ENCODE measurements at places on chromosomes 12 and 14.

DNA sequence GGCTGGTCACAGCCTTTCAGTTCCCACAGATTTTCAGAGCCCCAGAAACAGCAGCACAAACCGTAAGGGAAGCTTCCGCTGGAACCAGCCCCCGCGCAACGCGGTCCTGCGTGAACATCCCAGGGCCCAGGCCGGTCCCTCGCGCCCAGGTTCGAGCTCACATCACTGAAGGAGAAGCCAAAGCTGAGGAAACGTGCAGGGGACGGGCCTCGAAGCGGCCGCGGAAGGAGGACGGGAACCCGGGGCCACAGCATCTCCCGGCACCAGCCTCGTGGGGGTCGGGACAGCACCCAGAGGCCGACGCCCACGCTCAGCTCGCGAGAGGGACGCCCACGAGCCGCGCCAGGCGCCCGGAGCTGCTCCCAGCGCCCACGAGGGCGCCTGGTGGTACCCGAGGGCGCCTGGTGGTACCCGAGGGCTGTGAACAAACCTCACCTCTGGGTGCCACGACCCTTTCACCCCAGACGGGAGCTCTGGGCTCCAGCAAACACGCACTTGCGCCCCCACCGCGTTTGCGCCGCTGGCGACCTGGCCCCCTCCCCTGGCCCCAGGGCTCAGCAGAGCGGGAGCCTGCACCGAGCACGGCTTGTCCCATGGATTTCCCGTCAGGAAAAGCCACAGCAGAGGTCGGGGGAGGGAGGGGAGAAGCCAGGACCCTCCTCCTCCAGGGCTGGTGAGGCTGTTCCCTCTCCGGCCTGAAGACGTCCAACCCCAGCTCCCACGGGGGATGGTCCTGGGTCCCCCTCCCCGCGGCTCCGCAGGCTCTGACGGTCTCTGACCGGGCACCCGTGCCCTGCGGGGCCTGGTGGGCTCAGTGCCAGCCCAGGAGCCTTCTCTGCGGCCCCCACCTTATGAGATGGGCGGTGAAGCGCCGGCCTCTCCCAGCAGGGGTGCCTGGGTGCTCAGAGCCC, 6.9 kb downstream of the LRCOL1 start:
- no peak for DNase-seq

- DNase-seq, result no peak
These were observed 425.8 kb downstream of the RAD51B start for GRCh38 chr14:68245146-68246073.

GRCh38 chr12:31476437-31476836, 114.5 kb downstream of the DENND5B start:
- DNase-seq, result no peak

DNA sequence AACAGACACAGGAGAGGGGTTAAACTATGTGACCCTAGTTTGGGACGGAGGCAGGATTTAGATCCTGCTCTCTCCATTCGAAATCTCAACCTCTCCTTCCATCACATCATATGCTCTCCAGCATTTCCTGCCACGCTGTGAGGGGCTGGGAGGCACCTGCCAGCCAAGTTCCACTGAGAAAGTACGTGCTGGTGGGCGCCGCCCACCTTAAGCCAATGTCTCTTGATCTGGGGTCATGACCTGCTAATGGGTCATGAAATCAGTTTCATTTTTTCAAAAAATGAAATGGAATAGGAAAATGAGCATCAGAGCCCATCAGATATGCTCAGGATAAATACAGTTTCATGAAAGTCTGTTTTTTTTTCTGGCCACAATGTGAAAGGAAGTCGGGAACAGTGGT, 7.2 kb downstream of the MCRS1 start:
- no peak for DNase-seq

DNA sequence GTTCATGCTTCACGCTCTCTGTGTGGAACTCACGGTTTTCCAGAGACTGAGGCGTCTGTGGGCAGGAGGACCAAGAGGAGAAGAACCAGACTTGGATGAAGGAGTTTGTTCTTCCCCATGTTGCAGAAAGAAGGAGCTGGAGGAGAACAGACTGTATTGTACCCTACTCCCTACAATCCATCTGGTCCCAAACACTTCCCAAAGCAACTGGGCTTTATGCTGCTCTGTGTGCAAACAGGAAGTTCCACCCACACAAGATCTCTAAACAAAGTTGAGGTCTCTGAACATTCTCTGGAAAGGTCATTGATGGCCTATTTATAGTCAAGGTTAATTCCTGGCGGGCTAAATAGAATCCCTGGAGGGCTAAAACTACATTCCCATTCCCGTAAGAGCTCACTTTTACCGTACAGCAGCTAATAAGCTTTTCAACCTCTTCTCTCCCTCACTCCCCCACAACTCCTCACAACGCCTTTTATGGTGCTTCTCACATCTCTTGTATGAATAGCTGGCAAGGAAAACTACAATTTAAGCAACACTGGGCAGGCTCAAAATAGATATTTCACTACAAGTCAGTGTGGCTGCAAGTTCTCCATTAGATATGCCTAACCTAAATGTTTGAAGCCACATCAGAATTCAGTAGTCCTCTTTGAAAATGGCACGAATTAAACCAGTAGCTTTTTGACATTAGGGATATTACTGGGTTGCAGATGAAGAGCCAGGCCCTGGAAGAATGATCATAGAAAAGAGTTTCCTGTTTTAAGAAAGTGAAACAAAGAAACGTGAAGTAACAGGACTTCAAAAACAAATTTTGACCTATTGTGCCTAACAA, at the start of gene A2M:
Gene A2M (minus strand): TSS at position 189 of the 829 bp plus-strand sequence. CDS start 70 bp downstream, at position 119.
- no peak for DNase-seq

- DNase-seq, result no peak
These were observed 15.1 kb upstream of the LRP10 start for GRCh38 chr14:22856428-22856827.

DNA sequence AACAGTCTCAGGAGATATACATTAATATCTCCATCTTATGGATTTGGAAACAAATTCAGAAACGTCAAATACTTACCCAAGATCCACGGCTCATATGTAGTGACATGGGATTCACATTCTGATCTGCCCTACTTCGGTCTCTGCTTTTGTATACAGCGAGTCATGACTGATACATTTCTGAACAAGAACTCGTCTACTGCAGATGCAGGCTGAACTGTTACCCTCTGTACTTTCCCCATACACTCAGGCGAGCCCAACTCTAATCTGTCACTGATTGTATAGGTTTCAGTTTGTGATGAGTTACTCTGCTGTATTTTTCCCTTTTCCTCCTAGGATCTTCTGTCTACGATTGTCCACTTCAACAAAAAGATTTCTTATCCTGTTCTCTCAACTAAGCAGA, 441.6 kb downstream of the CCDC91 start:
- DNase-seq, result no peak

DNA sequence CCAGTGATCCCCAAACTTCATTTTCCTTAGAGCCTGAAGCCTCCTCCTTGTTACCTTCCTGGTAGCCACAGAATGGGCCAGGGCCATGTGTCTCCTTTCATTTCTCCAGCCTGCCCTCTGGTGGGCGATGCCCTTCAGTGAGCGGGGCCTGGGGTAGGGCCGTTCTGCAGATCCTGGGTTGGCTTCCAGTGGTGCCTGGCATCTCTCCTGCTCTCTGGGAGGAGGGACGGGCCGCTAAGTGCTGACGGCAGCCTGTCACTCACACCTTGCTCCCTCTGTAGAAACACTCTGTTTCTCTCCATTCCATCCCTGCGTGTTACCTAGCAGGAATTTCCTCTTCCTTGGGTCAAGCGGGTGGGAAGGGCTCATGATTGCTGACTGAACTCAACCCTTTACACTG, 232.1 kb downstream of the CACNA1C start:
- DNase-seq, result no peak

- no peak for DNase-seq
These were observed 22.4 kb downstream of the ENTPD5 start for GRCh38 chr14:73996731-73997107.

- no peak for DNase-seq
These were observed 49.7 kb downstream of the KIF26A start for GRCh38 chr14:104187931-104188726.

DNA sequence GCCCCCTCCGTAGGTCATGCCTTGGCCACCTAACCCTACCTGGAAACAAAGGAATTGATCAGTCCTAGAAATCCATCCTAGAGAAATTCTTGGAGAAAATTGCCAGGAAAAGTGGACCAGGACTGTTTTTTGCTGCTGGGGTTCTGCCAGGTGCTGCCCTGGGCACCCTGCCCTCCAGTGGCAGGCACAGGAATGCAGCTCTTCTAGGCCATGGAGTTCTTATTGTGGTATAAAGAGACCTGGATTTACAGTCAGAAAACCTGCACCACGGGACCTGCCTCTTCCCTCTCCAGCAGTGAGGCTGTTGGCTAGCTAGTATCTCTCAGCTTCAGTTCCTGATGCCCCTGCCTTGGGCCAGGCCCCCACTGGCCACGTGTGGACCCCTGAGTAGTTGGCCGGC, 59.7 kb downstream of the SLC24A4 start:
- no peak for DNase-seq

DNA sequence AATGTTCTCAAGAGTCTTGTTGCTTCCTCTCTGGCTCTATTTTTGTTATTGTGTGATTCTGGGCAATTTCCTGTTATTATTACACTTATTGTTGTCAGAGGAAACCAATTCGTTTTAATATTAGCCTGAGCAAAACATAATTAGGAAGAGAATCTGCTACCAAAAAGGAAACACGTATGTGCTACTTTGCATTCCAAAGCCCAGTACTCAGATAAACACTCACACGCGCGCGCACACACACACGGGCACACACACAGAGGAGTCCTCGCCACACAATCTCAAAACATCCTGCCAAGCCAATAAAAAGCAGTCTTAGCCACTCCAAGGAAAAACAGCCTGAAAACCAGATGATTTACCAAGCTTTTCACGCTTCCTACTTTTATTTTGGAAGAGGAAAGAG, 400.7 kb downstream of the NUAK1 start:
- DNase-seq, result no peak

DNA sequence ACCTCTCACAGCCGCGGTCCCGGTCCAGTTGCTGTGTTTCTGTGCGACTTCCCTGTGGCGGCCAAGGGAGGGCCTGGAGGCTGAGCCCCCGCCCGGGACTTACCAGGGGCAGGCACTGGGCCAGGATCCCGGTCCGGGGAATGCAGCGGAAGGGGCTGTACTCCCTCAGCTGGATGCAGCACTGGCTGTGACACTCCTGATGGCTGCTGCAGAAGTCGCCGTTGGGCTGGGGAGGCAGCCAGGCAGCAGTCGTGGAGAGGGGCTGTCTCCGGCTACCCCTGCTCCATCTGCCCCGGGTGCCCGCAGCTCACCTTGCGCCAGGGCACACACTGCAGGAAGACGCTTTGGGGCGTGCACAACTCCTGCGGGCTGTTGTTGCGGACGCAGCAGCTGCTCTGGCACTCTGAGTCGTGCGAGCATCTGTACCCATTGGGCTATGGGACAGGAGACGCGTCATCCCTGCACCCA, 6.2 kb downstream of the LRCOL1 start:
- DNase-seq, result no peak

- DNase-seq, result no peak
These were observed 84.0 kb downstream of the DCAF5 start for GRCh38 chr14:69068744-69069421.

- DNase-seq, result no peak
These were observed 1.1 kb downstream of the PAX9 start for GRCh38 chr14:36662543-36663403.

DNA sequence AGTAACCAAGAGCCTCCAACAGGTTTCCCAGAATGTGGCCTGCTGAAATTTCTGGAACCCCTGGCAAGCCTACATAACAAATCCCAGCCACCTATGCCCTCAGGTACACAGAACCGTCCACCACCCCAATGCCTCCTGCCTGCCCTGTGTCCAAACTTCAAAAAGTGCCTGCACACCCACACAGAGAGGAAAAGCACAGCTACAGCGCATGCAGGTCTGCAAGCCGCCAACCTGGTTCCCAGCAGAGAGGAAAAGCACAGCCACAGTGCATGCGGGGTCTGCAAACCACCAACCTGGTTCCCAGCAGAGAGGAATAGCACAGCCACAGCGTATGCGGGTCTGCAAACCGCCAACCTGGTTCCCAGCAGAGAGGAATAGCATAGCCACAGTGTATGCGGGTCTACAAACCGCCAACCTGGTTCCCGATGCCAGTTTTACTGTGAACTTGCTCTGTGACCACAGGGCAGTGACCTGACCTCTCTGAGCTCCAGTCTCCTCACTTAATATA, 113.5 kb downstream of the SCARB1 start:
- DNase-seq, result no peak

GRCh38 chr12:19191089-19191488, 61.6 kb downstream of the PLEKHA5 start:
- no peak for DNase-seq

DNA sequence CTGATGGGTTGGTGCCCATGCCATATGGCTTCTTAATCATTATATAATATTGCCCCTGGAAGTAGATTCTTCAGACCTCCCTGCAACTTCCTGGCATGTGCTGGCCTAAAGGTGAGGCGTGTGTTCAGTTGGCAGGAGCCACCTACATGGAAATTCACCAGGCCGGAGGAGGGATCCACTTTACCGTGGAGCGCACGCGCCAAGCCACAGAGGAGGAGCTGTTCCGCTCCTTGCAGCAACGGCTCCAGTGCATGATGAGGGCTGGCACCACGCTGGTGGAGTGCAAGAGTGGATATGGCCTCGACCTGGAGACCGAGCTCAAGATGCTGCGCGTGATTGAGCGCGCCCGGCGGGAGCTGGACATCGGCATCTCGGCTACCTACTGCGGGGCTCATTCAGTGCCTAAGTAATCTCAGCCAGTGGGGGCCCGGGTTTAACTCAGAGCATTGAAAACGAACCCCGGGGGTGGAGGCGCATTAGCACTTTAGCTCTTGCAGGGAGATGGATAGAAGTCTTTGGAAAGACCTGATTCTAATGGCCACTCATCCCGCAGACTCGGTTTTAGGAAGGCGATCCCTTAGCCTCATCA, 13.5 kb downstream of the AMDHD1 start:
- DNase-seq, result no peak

GRCh38 chr14:54697001-54697400, 130.1 kb downstream of the SAMD4A start:
- DNase-seq, result no peak

DNA sequence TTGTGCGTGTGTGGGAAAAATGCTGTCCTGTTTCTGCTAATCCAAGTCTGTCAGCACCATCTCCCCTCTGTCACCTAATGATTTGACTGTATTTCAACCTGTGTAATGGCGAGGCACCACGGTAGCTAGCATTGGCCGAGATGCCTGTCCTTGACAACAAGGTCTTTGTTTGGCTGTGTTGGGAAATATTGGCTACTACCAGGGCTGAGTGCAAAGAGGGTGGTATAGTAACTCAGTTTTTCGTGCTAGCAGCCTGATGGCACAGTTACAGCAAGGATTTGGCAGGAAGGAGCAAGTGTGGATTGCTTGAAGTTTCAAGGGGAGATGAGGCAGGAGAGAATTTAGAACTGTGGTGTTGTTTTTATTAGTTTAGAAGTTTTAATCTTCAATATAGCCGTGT, 440.3 kb upstream of the RGS6 start:
- no peak for DNase-seq

- DNase-seq, result no peak
These were observed 865 bp downstream of the RGS6 start for GRCh38 chr14:71933001-71933587.

DNA sequence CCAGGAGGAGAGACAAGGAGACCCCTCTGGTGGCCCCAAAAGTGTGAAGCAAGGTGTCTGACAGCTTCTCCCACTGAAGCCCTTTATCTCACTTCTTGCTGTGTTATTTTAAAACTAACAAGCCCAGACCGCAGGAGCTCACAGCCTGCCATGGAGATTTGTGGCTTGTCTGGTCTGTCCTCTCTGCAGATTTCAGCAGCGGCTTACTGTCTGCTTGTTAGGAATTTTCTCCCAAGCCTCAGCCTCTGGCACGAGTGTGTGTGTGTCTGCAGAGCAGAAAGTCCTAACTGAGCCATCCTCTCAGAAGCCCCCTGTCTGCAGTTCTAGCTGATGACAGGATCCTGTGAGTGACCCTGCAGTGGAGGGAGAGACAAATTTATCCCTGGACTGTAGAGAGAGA, 87.9 kb upstream of the HSPB8 start:
- DNase-seq, result no peak

GRCh38 chr14:48333221-48333920, 658.0 kb upstream of the MDGA2 start:
- DNase-seq, result no peak
